ENCODE measurements at places on chromosomes 5 and 9.

DNA sequence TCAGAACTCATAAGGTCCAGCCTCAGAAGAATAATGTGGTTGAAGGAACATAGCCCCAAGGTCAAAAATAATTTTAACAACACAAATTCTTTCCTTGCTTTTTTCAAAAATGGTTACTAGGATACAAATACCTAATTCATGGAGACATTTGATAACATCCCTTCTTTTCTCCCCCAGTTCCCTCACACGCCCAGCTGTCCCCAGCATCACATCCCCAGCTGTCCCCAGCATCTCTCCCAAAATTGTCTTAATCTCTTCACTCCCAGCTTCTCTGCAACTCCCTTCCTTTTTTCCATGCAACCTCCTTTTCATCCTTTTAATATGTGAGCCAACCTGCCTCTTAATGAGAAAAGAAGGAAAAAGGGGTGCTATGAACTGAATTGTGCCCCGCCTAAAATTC, 77.8 kb downstream of the FSTL4 start:
- no peak for DNase-seq

- no peak for DNase-seq
These were observed 29.9 kb upstream of the MEGF10 start for GRCh38 chr5:127260686-127261085.

DNA sequence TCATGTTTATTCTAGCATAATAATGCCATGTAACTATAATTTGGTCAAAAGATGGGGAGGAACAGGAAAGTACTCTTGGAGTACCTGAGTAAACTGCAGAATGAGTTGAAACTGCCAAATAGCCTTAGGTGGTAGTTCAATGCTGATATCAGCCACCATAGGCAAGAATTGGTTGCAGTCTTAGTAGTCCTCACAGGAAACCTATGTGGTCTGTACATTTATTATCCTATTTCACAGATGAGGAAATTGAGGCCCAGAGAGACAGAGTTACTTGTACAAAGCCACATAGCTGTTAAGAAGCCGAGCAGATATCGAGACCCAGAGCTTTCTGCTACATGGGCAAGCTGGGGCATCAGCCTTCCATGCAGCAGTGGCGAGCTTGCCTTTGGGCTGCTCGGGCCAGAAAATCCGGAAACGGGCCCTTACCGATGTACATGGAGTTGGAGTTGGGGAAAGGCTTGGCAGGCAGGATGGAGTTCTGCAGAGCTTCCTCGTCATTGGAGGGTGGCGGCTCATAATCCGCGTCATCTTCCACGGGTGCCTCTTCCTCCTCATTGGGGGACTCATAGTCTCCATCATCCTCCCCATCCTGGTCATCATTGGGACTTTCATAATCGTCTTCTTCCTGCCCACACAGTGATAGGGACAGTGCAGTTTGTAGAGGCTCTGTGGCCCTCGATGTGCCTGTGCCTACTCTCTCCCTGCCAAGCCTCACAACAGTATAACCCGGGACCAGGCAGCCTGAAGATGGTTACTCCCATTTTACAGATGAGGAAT, 27.1 kb downstream of the LCP2 start:
- no peak for DNase-seq

GRCh38 chr5:172558076-172558976, 82.7 kb upstream of the NEURL1B start:
- DNase-seq: no peak

- DNase-seq: no peak
These were observed 139.8 kb upstream of the BASP1 start for GRCh38 chr5:17077440-17078233.

GRCh38 chr5:1999794-2000193, 117.1 kb upstream of the IRX4 start:
- no peak for DNase-seq

- DNase-seq: no peak
These were observed 154.8 kb downstream of the SLIT3 start for GRCh38 chr5:169146158-169146557.

DNA sequence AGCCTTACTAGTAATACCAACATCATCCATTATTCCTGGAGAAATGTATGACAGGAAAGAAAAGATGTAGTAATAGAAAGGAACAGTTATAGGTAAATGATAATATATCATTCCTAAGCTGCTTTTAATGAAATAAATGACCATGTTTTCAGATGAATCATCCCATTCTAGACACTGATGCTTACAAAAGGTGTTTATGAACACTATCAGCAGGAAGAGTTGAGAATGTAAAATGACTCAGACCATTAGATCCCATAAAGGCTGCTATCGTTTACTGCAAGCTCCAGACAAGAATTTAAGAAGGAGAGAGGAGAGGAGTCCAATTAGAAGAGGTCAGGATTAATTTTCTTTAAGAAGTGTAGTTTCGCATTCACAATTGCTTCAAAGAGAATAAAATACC, 1033.5 kb downstream of the EFNA5 start:
- DNase-seq: no peak

DNA sequence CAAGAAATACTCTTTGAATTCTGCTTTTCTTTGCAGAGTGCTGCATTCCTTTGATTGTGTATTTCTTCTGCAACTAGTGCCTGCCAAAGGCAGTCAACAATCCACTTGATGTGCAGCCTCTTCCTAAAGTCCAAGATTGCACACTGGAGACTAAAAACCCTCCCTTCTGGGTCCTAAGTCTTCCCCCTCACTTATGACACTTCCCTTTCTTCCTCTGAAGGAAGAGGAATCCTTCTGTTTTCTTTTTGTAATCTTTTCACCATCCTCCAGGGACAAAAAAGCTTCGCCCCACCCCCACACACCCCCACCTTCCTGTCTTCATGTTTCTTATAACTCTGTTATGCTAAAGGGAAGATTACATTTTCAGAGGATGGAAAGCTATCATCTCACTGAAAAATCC, 39.9 kb downstream of the WDR36 start:
- DNase-seq: no peak

GRCh38 chr5:32767948-32768467, 56.9 kb downstream of the NPR3 start:
- no peak for DNase-seq

DNA sequence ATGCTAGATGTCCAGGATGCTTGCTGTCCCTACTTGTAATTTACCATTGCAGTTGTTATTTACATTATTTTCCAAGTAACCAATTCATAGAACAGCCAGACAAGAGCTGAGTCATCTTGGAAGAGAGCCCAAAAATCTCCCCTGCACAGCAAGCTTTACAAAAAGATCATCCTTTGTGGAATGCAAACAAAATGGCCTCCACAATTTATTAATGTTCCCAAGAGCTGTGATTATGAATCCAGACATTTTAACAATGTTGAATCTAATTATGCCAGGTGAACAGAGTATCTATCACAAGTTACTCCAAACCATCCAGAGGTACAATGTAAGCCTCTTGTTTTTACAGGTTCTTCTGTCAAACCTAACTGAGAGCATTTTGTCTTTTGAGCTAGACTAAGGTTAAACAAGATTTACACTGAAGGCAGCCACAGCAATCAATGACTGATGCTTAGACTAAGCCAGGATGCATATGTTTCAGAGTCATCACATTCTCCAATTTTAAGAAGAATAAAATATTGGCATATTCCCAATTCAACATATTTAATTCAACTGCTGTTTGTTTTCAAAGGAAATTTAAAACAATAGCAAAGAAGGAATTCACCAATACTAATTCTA, 95.3 kb upstream of the SLC12A2 start:
- DNase-seq: no peak

- no peak for DNase-seq
These were observed 55.3 kb upstream of the MTAP start for GRCh38 chr9:21747175-21747574.

DNA sequence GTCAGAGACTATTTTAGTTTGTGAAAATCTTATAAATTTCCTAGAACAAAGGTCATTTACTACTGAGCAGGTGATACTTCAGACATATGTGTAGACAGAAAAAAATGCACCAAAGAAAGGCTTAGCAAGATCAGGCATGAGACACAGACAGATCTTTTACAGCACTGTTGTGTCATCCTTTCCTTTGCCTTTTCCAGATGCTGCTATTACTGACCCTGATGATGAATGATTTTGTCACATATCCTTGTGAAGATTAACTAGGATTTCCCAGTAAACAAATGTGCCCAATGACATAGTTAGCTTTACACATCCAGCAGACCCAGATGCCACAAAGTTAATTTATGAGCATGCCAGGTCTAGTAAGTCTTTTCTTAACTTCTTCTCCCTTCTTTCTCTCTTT, 68.2 kb downstream of the DMRTA1 start:
- no peak for DNase-seq

GRCh38 chr9:136007276-136007933, 46.2 kb upstream of the UBAC1 start:
- DNase-seq: no peak

DNA sequence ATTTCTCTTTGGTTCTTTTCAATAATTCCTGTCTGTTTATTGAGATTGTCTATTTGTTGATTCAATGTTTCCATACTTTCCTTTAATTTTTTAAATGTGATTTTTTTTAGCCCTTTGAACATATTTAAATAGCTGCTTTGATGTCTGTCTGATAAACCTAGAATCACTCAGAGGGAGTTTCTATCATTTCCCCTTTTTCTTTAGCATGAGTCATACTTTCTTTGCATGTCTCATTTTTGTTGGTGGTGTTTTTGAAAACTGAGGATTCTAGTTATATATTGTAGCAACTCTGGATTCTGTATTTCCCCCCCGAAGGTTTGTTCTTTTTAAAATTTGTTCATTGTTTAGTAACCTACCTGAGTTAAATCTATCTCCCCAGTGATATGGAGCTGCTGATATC, 24.2 kb upstream of the ZNF618 start:
- no peak for DNase-seq

- DNase-seq: no peak
These were observed 277.7 kb upstream of the PTGER4 start for GRCh38 chr5:40402007-40402364.

- no peak for DNase-seq
These were observed 343 bp downstream of the LMX1B start for GRCh38 chr9:126614088-126614454.

DNA sequence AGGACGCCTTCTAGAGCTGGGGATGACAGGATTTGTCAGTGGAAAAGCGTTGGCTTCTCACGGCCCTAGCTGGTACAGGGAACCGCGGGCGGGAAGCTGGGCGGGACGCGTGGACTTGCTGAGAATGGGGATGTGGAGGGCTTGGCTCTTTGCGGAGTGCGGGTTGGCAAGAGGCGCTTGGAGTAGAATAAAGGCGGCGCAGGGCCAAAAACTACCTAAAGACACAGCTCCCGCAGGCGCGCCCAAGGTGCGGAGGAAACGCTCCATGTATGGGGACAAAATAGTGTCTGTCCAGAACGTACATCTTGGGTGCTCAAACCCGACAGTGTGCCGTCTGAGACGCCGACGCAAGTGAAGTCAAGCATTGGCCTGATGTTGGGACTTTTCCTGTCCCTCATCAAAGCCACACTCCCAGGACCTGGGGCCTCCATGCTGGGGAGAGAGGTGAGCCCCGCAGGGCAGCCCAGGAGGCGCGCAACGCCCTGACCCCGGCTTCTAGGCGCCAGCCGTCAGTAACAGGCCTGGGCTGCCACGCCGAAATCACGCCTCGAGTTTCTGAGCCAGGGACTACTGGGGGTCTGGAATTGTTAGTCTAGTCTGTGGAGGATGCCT, 1.6 kb upstream of the NKX2-5 start:
- DNase-seq: no peak

DNA sequence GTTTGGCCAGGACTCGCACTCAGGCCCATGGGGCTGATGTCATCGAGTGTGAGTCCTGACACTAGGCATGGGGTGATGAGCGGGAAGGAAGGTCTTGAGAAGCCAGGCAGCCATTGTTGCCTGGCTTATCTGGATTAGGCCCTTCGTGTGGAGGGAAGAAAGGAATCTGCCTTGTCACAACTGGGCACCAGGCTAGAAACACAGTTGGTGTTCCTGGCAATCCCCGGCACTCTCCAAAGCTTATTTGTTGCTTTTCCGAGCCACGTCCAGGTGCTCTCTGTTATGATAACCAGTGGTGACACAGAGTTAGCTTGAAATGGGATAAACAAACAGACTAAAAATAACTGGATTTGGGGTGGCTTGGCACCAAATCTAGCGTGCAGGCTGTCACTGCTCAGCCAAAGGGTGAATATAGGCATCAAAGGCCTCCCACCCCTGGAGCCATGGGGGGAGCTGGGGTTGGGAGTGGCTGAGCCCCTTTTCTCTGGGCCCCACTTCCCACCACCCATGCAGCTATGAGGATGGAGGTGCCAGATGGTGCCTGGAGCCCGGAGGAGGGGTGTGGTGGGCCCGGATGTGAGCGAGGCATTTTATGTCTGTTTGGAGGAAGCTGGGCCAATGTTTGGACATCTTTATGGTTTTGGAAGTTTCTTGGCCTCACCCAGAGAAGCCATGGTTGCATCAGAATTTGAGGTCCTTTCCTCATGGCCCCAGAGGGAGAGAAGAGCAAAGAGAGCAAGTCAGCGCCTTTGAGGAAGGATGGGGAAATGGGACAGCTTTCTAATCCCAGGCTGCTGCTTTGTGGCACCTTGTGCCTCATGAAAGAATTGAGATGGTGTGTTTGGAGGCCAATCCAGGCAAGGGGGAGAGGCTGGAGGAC, 98.0 kb upstream of the PITX1 start:
- DNase-seq: no peak

DNA sequence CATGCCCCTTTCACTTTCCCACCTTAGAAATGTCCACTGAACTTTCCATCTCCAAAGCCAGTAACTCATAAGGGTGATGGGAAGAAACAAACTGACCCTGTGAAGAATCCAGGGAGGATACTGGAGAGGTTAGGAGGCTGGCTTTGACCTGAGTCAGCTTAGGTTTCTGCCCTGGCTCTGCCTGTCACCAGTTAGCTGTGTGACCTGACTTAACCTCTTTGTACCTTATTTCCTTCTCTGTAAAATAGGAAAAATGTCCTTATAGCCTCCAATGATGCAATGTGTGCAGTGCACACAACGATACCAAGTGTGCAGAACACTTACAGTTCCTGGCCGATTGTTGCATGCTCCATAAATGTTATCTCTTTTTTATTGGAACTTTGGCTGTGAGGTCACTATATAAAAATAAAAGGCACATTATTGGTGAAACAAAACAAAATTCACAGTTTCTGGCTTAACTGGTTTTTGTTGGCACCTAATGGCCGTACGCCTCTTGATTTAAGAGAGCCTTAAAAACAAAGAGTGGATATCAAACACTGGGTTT, 37.8 kb downstream of the GABRP start:
- no peak for DNase-seq
